ENCODE measurements at places on chromosomes 12 and 14.

DNA sequence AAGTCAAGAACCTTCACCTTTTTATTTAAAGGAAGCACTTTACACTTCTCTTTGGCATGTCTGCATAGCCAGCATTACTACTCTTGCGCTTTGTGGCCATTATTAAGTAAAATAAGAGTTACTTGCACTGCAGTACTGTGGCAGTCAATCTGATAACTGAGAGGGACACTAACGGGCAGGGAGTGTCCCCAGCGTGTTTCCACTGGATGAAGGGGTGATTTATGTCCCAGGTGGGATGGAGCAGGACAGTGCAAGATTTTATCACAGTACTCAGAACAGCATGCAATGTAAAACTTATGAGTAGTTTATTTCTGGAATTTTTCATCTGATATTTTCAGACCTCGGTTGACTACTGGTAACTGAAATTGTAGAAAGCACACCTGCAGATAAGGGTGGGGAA lies 8.1 kb upstream of the M6PR start:
- no peak for DNase-seq

GRCh38 chr14:59394268-59394667 lies 70.9 kb downstream of the GPR135 start:
- no peak for DNase-seq

GRCh38 chr14:69887740-69888657 lies 8.8 kb downstream of the SMOC1 start:
- no peak for DNase-seq

- no peak for DNase-seq
These were observed 183.7 kb upstream of the TMEM132C start for GRCh38 chr12:128083132-128083729.

DNA sequence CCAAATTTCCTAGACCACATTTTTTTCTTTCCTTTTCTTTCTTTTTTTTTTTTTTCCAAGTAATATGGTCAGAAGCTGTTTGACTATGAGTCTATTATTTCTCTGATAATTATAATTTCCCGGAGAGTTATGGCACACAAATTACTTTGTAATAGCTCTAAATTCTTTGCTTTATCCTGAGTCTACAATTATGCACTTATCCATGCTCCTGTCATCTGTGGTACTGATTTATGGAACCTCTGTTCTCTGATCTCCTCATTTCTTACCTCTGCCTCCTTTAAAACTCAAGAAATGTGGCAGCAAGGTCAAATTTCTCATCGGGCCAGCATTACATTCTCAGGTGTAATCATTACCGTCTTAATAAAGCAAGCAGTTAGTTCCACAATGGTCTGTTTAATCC lies 282.1 kb downstream of the PAWR start:
- no peak for DNase-seq

GRCh38 chr14:34425095-34425851 lies 36.8 kb downstream of the SPTSSA start:
- no peak for DNase-seq

- no peak for DNase-seq
These were observed 390.6 kb downstream of the PRKD1 start for GRCh38 chr14:29536886-29537511.

GRCh38 chr12:16154990-16155389 lies 122.5 kb downstream of the SLC15A5 start:
- no peak for DNase-seq

DNA sequence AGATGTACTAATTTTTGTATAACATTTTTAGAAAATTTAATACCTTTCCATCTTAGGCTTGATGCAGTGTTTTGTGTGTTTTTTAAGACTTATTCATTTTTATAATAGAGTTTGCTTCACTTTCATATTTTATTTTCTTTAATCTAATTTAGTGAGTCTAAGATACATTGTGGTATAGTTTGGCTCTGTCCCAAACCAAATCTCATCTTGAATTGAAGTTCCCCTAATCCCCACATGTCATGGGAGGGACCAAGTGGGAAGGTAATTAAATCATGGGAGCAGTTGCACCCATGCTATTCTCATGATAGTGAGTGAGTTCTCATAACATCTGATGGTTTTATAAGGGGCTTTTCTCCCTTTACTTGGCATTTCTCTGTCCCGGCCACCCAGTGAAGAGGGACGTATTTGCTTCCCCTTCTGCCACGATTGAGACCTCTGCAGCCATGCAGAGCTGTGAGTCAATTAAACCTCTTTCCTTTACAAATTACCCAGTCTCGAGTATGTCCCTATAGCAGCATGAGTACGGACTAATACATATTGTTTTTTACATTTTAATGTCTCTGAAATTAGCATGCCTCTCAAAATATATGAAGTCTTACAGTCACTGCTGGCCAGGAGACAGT lies 34.9 kb downstream of the GABARAPL1 start:
- no peak for DNase-seq

DNA sequence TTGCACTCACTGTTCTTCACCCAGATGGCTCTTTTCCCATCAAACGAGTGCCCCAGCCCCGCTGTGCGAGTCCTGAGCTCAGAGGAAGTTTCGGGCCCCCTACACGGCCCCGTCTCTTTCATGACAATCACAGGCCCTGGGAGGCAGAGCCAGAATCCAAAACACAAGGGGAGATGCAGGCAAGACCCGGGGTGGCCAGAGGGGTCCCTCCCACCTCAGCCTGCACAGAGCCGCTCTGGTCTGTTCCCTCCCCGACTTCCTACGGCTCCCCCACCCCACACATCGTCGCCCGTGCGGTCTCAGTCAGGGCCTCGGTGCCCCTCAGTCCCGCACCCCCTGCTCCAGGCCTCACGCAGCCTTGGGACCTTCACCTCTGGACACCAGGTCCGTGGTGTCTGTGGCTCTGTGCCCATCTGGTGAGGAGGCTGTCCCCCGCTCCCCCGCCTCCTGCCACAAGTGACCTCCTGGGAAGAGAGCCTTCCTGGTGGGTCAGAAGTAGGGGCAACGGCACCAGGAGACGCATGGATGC lies 8.9 kb downstream of the GPR132 start:
- no peak for DNase-seq

DNA sequence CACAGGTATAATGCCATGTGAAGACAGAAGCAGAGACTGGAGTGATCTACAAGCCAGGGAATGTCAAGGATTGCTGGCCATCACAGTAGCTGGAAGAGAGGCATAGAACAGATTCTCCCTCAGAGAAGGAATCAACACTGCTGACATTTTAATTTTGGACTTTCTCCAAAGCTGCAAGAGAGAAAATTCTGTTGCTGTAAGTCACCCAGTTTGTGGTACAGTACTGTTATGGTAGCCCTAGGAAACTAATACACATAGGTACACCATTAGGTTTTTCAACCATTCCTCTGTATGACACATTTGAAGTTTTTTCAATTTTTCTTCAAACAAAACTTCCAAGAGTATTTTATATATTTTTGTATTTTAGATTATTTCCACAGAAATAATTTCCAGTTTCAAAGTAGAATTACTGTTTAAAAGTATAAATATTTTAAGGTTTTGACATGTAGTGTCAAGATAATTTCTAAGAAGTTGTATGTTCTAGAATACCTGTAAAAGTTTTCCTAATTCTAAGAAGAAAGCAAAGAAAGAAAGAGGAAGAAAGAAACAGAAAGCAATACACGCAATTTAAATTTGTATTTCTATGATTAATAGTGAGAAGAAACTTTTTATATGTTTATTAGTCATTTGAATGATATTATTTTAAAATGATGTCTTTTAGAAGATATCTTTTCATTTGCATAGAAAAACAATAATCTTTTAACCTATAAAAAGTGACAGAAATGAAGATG lies 64.9 kb upstream of the CATSPERB start:
- DNase-seq = no peak

- no peak for DNase-seq
These were observed 3.6 kb upstream of the CLEC2B start for GRCh38 chr12:9872742-9873141.

- DNase-seq = no peak
These were observed 11.8 kb upstream of the OR6S1 start for GRCh38 chr14:20652996-20653975.
